ENCODE measurements at places on chromosomes 16 and 17. TPM values are rescaled to one million over a fixed set of nuclear protein-coding genes. Genes with fewer than 3 reads are reported as not detected.

DNA sequence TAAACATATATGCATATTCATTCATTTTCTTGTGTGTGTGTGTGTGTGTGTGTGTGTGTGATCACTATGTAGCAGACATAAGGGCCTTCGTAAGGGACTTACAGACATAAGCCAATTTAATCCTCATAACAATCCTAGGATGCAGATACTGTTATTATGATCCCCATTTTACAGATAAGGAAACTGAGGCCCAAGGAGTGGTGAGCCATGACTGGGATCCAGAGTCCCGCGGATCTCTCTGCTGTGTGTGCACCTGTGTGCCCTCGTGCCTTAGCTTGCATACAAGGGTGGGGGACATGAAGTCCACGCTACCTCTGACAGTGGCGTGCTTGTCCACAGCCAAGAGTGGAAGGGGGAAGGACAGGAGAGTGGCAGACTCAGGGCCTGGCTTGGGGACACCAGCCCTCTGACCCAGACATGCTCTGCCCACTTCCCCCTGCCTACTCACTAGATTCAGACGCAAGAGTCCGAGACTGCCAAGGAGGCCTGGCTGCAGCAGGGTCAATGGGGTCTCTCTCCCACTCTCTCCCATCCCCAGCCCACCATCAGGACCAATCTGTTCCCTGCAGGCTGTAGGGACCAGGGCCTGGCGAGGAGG, 9.8 kb upstream of the SMTNL2 start:
- no peak for DNase-seq
- no peak overlapping the region for H3K4me3 ChIP-seq
- no peaks in the 10 kb centered on the region for H3K36me3 ChIP-seq
- H3K4me1 ChIP-seq, result no peaks in the 10 kb centered on the region
- H3K27me3 ChIP-seq, result no peaks in the 10 kb centered on the region

DNA sequence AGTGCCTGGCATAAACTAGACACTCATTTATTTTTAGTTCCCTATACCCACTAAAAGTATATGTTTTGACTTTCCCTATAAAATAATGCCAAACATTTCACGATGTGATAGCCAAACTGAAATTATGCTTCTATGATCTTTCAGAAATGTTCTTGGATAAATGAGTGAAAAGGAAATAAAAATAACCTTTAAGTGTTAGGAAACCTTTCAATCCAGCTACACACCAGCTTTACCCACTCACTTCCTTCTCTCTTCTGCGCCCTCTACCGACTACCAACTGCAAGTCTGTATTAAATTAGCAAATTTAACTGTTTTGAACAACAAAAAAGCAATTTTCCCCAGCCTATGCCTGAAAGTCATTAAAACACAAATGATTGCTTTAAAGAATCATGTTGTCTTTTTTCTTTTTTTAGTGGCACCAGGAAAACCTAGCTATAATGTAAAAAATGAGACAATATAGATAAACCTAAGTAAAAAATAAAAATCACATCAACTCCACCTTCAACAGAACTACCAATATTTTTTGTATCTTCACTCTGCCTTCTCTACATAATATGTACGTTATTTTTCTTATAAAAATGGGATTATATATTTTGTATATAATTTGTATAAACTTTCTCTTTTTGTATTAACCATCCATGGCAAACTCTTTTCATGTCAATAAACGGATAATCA, 13.2 kb upstream of the TMEM100 start:
- no peak for DNase-seq
- no peaks in the 10 kb centered on the region for H3K4me1 ChIP-seq
- H3K27me3 ChIP-seq, result no peaks in the 10 kb centered on the region
- no peaks in the 10 kb centered on the region for H3K36me3 ChIP-seq

PYDC1 gene
- not detected for total RNA-seq

PRCD gene
- 3.0 TPM for total RNA-seq

CPHXL2 gene
- total RNA-seq, result not detected

GRCh38 chr16:84266451-84266850, 26.6 kb upstream of the KCNG4 start:
- H3K27me3 ChIP-seq, result peaks cover 4% of the 10 kb centered on the region
- no peaks in the 10 kb centered on the region for H3K36me3 ChIP-seq

Data from pancreas (tissue), 10 donors.